Smooth muscle cell of trachea (primary cell): ENCODE measurements at places on chromosomes 4 and X. TPM values are rescaled to one million over a fixed set of nuclear protein-coding genes. Genes with fewer than 3 reads are reported as not detected.

The MGST2 gene
- total RNA-seq = 4.1 and 4.9 TPM in 2 replicates

The CENPVL1 gene
- total RNA-seq = not detected in 2 replicates

The PPEF2 gene
- not detected in 2 replicates for total RNA-seq

The FRAS1 gene
- total RNA-seq = under 0.01 and 0.15 TPM in 2 replicates

The SPANXB1 gene
- not detected in 2 replicates for total RNA-seq

The MGAT4D gene
- total RNA-seq = under 0.01 TPM in 1 of 2 replicates, not detected in the other

The MAGED4 gene
- 34.0 and 38.5 TPM in 2 replicates for total RNA-seq

The MAP7D2 gene
- under 0.01 TPM in 2 replicates for total RNA-seq

The EMCN gene
- 0.29 TPM in 1 of 2 replicates, not detected in the other for total RNA-seq

The AFM gene
- not detected in 2 replicates for total RNA-seq

The TRIM75 gene
- not detected in 2 replicates for total RNA-seq
